H7 (cell line): ENCODE measurements at places on chromosomes 4 and X. TPM values are rescaled to one million over a fixed set of nuclear protein-coding genes. Genes with fewer than 3 reads are reported as not detected.

DNA sequence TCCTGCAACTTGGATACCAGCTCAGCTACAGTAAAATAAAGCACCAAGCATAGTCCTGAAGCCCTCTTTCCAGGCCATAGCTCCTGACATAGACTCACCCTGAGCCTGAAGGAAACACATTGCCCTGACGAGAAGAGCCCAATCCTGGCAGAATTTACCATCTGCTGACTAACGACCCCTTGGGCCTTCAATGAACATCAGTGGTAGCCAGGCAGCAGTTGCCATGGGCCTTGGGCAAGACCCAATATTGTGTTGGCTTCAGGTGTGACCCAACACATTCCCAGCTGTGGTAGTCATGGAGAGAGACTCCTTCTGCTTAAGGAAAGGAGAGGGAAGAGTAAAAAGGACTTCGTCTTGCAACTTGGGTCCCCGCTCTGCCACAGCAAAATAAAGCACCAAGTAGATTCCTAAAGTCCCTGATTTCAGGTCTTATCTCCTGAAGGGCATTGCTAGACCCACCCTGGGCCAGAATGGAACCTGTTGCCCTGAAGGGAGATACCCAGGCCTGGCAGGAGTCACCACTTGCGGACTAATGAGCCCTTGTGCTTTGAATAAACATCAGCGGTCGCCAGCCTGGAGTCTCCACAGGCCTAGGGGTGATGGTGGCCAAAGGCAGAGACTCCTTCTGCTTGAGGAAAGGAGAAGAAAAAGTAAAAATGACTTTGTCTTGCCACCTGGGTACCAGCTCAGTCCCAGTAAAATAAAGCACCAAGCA lies 902.6 kb downstream of the C4orf33 start:
- no peak for DNase-seq

The GABRB1 gene
- total RNA-seq, result 0.31 TPM in 1 of 2 replicates, not detected in the other

- DNase-seq, result peak; percentile 60
Observed at GRCh38 chr4:169774466-169775445, 17.0 kb upstream of the HPF1 start.

DNA sequence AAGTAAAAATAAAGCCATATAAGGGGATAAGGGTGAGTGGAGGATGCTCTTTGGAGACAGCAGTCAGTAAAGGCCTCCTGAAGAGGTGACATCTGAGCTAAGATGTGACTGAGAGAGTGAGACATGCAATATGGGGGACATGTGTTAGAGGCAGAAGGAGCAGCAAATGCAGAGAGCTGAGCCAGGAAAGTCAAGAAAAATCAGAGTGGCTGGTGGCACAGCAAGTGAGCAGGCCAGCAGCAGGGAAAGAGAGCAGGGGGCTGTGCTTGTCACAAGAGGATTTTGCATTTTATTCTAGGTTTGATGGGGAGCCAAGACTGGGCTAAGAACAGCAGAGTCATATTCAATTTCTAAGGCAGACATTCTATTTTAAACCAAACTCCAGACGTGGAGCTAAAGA lies 394.5 kb downstream of the KCNIP4 start:
- no peak for DNase-seq

The CXorf49B gene
- not detected in 2 replicates for total RNA-seq

GRCh38 chr4:123319639-123320038 lies 77.0 kb upstream of the SPRY1 start:
- DNase-seq, result no peak

DNA sequence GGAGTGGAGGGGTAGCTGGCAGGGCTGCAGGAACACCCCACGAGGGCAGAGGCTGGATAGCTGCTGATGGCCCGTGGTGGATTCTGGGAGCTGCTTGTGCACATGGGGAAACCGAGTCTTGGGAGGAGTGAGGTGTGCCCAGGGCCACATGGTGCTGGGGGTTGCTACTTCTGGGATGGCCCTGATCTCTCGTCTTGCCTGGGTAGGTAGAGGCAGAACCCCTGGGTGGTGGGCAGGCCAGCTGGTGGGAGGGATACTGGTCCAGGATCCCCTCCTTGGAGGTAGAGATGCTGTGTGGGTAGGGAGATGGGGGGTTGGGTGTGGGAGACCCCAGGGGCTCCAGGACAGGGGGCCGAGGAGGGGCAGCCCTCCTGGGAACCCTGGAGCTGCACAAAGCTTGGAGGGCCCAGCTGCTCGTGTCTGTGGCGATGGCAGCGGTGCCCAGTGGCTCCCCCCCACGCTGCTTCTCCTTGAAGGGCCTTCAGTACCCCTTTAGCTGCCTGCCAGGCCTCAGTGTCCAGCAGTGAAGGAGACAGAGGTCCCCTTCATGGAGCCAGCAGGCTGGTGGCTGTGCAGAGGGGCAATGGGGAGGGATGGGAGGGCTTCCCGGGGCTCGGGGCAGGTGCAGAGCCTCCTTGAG lies 3.2 kb downstream of the NAT8L start:
- DNase-seq, result peak; percentile 42

DNA sequence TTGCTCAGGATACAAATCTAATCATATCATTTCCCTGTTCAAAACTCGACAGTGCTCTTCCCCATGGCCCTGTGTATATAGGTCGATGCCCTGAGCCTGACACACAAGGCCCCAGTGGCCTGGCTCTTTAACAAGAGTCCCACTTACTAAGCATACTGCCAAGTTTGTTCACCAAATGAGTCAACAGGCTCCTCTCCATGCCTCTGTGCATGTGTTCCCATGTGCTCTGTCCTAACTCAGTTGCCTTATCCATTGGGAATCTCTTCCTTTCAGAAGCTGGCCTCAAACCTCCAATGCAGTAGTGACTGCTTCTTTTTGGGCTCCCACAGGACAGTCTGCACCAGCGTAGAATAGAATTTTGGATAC lies 18.9 kb upstream of the CXCR3 start:
- no peak for DNase-seq

GRCh38 chr4:111450867-111451266 lies 694.4 kb upstream of the FAM241A start:
- DNase-seq, result no peak

The MAGEC3 gene
- total RNA-seq, result not detected in 2 replicates

DNA sequence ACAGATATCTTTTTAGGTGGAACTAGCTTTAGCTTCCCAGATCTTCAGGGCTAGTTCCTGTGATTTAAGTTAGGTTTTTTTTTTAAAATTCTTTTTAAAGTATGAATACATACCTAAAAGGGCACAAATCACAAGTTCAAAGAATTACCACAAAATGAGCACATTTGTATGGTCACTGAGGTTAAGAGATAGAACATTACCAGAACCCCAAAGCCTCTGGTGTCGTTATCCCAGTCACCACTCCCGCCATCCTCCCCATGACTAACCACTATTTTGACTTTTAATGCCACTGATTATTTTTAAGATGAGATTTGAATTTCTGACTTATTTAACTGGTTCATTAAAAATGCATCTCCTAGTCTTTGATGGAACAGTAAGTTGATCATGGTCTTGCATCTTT lies 5.4 kb downstream of the PGK1 start:
- DNase-seq, result no peak

DNA sequence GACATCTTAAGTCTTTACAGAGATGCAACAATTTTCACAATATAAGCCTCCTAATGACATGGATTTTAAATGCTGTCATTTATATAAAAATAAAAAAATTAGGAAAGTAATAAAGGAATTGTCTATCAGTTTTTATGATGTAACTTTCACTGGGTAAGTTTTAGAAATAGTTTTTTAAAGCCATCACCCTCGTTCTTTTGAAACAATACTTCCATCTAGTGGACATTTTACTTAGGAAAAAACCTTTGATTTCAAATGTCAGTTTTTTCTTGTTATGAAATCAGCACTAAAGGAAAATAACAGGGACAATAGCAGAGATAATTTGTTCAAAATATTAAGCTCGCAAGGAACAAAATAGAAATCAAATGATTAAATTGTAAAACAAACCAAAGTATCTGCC lies 24.3 kb upstream of the NDNF start:
- peak; percentile 9 for DNase-seq

- DNase-seq, result peak; percentile 57
Observed at GRCh38 chrX:13428053-13428786, 108.4 kb upstream of the ATXN3L start.

DNA sequence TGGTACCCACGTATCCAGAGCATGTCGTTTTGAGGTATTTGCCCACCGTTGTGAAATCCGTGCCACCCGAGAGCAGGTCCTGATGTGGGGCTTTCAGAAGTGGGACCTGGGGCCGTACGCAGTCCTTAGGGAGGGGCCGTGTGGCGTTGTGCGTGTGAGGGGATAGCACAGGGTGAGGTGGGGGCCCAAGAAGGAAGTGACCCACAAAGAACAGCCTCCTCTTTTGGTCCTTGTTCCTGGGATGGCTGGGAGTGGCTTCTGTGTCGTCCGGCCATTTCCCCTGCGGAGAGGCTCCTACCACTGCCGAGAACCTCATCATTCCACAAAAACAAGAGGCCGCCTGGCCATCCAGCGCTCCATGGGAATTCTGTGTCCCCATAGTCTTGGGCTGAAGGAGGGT lies 17.0 kb upstream of the MSANTD1 start:
- DNase-seq, result no peak

DNA sequence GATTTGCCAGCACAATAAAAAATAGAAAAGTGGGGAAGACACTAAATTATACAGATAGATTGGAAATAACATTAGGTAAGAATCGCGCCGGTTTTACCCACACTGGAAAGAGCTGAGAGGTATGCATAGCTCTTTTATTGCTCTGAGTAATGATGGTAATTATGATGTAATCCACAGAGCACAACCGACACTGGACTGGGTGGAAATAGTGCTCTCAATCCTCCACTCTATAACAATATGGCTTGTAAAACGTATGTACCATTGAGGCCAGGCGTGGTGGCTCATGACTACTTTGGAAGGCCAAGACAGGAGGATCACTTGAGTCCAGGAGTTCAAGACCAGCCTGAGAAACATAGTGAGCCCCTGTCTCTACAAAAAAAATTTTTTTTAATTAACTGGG lies 104.3 kb upstream of the RAPGEF2 start:
- DNase-seq, result no peak

The PNMA6E gene
- not detected in 2 replicates for total RNA-seq

DNA sequence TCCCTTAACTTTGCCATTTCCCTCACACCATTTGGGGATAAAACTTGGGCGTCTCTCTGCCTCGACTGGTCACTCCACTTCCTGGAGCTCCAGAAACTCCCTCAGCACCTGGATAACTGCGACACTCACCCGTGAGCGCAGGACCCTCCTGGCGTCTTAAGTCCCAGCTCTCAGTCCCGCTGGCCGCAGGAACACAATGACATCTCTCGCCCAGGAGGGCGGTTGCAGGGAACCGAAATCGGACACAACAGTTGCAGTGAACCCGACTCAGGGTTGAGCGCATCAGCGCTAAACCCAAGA lies 370.9 kb upstream of the SMIM31 start:
- DNase-seq, result no peak

DNA sequence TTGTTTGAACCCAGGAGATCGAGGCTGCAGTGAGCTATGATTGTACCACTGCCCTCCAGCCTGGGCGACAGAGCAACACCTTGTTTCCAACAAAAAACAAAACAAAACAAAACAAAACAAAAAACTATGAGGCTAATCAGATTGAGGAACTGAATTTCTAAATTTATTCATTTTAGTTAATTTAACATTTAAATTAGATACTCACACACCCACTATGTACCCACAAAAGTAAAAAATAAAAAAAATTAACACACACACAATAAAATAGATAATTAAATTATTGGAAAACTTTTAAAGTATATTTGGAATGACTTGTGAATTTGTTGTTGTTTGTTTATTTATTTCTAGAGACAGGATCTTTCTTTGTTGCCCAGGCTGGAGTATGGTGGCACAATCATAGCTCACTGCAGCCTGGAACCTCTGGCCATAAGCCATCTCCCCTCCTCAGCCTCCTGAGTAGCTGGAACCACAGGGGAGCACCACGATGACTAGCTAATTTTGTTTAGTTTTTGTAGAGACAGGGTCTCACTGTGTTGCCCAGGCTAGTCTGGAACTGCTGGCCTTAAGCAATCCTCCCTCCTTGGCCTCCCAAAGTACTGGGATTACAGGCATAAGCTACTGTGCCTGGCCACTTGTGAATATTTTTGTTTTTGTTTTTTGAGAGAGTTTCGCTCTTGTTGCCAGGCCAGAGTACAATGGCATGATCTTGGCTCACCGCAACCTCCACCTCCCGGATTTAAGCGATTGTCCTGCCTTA lies 9.8 kb upstream of the ZNF157 start:
- no peak for DNase-seq

The CLNK gene
- not detected in 2 replicates for total RNA-seq

- DNase-seq, result no peak
Observed at GRCh38 chr4:18611026-18611425, 589.5 kb upstream of the LCORL start.

The HPGD gene
- 6.2 and 13.9 TPM in 2 replicates for total RNA-seq

DNA sequence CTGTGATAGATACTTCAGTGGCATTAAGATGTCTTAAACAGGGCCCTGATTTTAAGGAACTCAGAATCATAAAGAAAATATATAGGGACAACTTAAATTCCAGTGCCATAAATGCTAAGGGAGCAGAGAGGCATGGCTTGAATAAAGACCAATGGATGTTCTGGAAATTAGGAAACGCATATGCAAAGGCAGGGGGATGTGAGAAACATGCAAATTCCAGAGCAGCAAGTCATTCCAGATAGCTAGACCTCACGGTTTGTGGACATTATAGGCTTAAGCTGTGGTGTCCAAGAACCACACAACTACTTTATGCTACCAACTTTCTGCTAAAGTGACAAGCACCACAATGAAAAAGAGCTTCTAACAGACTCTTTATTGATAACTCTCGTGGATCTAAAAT lies 132.6 kb upstream of the ANK2 start:
- DNase-seq, result peak; percentile 15

DNA sequence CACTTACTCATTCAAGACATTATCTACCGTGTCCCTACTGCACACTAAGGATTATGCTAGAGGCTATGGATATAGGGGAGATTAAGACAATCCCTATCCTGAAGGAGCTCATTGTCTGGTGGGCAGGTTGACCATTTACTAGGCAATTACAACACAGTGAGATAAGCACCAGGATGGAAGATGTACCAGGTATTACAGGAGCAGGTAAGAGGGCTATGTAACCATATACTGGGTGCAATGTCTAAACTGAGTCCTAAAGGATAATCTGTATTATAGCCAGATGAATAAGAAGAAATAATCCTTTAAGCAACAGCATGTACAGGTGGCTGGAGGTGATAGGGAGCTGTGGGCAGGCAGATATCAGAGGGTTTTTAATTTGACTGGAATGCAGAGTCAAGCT lies 113.3 kb upstream of the TBC1D9 start:
- DNase-seq, result no peak

GRCh38 chr4:71237641-71238040 lies 101.2 kb upstream of the SLC4A4 start:
- no peak for DNase-seq

The POU3F4 gene
- 0.37 and 0.52 TPM in 2 replicates for total RNA-seq

The SGMS2 gene
- 0.17 and 0.37 TPM in 2 replicates for total RNA-seq
